SJCRH30 (cell line): ENCODE measurements at places on chromosomes 2 and 18. TPM values are rescaled to one million over a fixed set of nuclear protein-coding genes. Genes with fewer than 3 reads are reported as not detected.
A peak's percentile ranks its signal among the peaks of the same experiment; 100 is the strongest.

DNA sequence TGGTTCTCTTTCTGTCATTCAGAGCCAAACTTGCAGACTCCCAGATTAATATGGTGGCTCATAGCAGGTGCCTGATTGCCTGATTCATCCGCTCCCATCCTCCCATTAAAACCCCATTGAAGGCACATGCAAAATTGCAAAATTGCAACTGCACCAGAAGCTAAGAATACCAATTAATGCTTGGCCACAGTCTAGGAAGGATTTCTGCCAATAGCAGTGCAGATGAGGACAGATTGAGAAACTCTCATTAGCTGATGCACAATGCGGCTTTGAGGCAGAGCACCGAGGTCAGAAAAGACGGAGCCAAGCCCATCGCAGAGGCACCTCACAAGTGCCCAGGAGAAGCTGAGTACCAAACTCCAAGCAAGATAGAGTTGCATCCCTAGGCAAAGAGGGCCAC lies 172.8 kb downstream of the ARL4C start:
- no peak for DNase-seq

DNA sequence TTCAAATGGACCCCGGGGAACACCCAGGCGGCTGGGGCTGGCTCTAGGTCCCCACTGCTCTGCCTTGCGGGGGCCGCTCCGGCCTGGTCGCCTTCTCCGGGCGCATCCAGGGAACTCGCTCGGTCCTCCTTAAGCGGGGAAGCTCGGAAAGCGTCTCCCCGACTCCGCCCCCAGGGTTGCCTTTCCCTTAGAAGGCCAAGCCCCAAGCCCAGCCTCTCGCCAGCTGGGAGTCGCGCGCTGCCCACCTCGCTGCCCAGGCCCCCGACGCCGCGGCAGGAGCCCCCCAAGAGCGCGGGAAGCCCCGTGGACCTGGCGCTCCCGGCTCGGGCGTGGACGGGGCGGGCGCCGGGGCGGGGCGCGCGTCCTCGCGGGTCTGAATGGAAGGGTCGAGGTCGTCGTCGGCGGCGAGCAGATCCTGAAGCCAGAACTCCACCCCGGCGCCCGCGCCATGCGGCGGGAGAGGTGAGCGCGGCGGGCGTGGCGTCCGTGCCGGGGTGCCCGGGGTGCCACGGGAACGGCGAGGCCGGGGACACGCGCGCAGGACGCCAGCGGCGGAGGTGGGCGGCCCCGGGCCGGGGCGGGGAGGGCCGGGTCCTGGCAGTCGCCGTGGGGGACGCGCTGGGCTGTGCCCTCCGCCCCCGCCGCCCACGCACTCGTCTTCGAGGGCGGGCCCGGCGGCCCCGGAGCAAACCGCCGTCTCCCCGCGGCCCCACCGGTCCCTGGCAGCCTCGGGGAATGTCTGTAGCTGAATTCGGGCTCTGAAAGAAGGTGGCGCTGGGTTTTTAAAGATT lies at the start of gene BOK:
Gene BOK (plus strand): TSS at position 214 of the 791 bp plus-strand sequence. CDS start 739 bp downstream, outside the sequence.
- DNase-seq, result peak; percentile 81

GRCh38 chr2:130767408-130767775 lies 12.1 kb downstream of the AMER3 start:
- DNase-seq, result no peak

Gene OTOS
- total RNA-seq, result 0.73 TPM in 1 of 2 replicates, not detected in the other

Gene FEV
- total RNA-seq, result not detected in 2 replicates

Gene PDCD1
- 0.08 and 0.28 TPM in 2 replicates for total RNA-seq

DNA sequence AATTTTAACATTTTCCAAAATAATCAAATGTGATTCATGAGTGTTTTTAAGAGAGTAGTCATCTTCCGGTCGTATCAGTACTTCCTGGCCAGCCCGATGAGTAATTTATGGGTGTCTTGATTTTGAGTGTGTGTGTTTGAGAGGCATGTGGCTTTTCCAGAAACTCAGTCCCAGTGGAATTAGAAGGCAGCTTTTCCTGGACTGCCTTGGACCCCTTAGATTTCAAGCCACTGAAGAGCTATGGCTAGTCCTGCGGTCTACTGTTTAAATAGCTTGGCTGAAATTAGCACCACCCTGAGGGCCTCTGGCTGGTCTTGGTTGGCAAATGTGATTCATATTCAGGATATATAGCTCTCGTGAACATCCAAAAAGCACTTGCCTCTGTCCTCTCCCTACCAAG lies 59.4 kb downstream of the HK2 start:
- no peak for DNase-seq

Gene CLEC4F
- not detected in 2 replicates for total RNA-seq

Gene AQP4
- total RNA-seq, result 0.26 and 0.43 TPM in 2 replicates

- no peak for DNase-seq
These were observed 426.1 kb upstream of the FAM98A start for GRCh38 chr2:34025196-34025595.

Gene LYPD1
- 0.04 TPM in 1 of 2 replicates, not detected in the other for total RNA-seq

GRCh38 chr2:233940376-233941276 lies 23.5 kb downstream of the TRPM8 start:
- no peak for DNase-seq

DNA sequence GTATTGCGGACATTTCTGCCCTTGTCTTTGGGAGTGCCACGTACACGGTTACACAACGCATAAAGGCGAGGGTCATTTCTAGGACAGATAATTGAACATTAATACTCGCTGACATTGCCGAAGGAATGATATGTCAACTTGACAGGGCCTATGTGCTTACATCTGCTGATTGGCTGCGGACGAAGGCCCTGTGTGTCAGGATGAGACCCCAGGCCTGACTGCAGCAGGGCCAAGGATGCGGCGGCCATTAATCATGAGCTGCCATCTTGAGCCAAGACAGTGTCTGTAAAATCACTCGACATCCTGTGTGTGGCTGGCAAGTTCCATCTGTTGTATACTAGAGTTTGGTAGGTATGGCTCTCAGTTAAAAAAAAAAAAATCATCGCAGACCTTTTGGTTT lies 96.6 kb downstream of the MEIS1 start:
- no peak for DNase-seq

DNA sequence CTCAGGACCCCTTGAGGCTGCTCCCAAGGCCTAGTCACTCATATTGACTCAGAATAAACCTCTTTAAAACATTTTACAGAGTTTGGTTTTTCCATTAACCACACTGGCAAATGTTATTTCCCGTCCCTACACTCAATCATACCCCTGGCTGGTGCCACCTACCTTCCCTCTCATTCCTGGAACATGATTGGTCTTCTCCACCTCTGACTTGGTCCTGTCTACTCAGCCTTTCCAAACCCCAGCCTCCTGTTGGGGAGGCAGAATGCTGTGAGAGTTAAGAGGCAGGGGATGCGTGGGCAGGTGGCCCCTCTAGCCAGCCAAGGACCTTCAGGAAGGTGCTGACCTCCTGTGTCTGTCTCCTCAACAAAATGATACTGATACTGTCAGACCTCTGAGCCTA lies 149.3 kb downstream of the CABLES1 start:
- no peak for DNase-seq
